ENCODE measurements at places on chromosomes 7 and 10.

DNA sequence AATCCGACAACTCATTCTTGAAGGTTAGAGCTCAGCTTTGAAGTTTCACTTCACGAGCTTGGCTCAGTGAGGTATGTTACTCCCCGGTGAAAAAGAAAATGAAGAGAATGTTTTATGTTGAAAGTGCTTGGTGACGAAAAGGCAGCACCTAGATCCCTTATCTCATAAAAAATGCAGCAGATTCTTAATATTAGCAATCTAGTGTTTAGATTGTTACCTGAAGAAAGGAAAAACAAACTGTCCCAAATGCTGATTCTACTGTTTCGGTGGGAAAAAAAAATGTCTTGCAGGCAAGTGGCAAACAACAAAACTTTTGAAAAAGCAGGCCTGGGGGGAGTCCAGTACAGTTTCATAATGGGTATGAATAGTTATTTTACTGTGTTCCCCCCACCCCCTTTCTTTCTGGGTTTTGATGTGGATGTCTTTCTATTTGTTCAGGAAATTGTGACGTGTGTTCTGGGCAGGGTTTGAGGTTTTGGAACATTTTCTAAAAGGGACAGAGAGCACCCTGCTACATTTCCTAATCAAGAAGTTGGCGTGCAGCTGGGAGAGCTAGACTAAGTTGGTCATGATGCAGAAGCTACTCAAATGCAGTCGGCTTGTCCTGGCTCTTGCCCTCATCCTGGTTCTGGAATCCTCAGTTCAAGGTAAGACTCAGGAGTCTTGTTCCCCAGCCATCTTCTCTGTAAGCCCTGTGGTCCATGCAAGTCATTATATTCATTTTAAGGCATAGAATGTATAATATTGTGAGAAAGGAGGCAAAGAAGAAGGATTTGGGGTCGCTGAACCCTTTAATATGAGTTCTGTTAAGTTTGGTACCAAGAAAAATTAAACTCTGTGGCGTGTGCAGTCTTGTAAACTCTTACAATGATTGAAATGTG lies at the start of gene SRGN:
TSS of gene SRGN (plus strand) at position 514 of the 881 bp plus-strand sequence. CDS start at position 569, 55 bp downstream.
- no peak for DNase-seq

- DNase-seq = no peak
These were observed 186.4 kb downstream of the LRRC4 start for GRCh38 chr7:127844707-127845331.

- DNase-seq = no peak
These were observed 188.0 kb upstream of the GPR26 start for GRCh38 chr10:123478116-123478515.

DNA sequence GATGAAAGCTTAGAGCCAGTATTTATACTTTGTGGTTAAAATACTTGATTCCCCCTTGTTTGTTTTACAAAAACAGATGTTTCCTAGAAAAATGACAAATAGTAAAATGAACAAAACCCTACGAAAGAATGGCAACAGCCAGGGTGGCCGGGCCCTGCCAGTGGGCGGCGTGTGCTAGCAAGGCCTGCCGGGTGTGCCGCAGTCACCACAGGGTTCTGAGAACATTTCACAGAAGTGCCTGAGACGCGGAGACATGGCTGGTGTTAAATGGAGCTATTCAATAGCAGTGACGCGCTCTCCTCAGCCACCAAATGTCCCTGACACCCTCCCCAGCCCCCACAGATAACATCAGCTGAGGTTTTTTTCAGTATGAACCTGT lies 14.5 kb downstream of the GPR146 start:
- no peak for DNase-seq

DNA sequence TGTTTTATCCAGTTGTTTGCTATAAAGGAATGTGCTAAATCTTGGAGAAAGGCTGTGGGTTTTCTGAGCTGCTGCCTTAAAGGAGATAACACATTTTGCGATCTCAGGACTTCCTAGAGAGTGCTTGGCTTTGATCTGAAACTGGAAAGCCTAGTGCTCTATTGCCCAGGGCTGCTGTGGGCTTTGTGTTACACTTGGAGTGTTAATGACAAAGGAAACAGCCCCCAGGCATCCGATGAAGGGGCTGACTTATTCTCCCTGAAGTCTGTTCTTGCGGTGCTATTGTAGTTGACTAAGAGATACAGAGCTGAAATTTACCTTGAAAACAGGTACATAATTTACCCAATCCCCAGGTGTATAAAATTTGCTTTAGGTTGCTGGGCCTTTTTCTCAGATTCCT lies 74.5 kb downstream of the SND1 start:
- no peak for DNase-seq

GRCh38 chr10:68566351-68566750 lies 6.2 kb downstream of the TET1 start:
- no peak for DNase-seq

- no peak for DNase-seq
These were observed 296.2 kb downstream of the CNTNAP2 start for GRCh38 chr7:146412781-146413180.

GRCh38 chr7:90690159-90690858 lies 94.2 kb downstream of the CDK14 start:
- no peak for DNase-seq

DNA sequence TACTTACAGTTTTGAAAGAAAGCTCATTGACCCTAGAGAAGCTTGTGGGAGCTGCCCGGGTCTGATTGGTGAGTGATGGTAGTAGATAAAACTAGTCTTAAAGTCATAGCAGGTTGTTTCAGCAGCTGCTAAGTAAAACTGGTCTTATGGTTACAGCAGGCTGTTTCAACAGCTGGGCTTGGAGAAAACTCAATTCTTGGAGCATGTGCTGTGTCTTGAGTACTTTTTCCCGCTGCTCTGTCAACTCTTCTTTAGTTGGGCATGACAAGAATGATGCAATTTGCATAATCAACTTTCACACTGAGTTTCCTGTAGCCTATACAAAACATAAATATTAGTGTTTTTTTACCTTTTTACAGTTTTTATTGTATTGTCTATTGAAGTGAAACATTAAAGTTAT lies 707.9 kb downstream of the AUTS2 start:
- no peak for DNase-seq

GRCh38 chr7:1057416-1058291 lies 13.3 kb downstream of the GPR146 start:
- DNase-seq = no peak
